ENCODE measurements at places on chromosomes 5 and 9.

DNA sequence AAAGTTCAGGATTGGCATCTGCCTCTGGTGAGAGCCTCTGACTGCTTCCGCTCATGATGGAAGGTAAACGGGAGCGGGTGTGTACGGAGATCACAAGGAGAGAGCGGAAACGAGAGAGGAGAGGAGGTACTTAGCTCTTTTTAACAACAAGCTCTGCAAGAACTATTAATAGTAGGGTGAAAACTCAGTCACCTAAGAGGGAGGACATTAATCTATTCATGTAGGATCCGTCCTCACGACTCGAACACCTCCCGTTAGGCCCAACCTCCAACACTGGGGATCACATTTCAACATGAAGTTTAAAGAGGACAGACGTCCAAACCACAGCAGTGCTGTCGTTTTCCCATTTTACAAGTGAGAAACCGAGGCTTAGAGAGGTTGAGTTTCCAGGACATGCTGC is 173.7 kb downstream of the SLC28A3 start:
- no peak for DNase-seq

DNA sequence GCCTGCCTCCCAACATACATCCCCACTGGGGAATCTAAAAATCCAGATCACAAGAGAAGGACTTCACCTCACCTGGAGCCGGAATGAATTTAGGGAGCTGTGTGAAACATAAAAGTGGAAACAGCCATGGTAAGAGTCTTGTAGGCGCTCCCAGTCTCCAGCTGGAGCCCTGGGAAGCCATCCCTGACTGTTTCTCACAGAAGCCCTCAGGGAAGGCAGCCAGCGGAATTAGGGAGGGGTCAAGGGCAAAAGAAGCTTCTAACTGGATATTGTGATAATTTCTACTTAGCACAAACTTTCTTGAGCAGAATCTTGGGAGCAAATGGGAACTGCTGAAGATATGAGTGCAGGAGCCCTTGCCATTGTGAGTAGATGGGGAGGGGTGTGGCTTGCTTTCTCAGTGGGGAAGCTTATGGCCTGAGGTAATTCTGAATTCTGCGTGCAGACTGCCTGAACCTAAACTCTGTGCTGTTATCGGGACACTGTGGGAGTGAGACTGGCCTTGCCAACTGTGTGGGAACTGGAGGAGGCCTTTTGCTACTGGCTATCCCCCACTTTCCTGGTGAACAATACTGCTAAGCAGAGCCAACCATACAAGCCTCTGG is 174.4 kb upstream of the SMC2 start:
- DNase-seq: no peak

GRCh38 chr5:116640236-116640635 is 65.6 kb upstream of the SEMA6A start:
- DNase-seq: no peak

- no peak for DNase-seq
Measured at GRCh38 chr9:130444565-130445221, at the start of gene ASS1. ASS1 (plus strand) TSS chr9:130444961; CDS start chr9:130452229, 7,268 bp downstream.

DNA sequence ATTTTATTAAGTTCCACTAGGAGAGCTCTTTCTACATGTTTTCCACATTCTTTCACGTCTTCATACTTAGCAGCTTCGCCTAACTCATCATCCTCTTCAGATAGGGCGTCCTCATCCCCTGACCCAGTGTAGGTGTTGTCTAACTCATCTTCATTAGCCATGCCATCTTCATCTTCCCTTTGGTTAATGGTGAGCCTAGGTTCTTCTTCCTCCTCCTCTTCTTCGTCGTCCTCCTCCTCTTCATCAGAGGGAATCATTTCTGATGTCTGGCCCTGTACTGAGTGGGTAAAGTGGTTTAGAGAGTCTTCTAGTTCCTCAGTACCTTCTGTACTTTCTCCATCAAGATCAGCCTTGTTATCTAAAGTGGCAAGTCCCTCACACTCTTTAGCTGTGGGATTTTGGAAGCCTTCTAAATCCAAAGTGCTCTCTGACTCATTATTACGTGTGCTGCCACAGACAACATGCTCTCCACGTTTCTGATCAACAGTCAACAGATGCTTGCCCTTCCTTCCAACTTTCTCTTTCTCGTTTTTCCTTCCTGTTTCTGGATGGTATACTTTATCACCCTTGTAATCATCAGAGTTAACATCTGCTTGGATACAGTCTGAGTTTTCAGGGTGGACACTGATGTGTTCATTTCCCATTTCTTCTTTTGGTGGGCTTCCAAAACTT is 31.1 kb downstream of the TUT7 start:
- no peak for DNase-seq

DNA sequence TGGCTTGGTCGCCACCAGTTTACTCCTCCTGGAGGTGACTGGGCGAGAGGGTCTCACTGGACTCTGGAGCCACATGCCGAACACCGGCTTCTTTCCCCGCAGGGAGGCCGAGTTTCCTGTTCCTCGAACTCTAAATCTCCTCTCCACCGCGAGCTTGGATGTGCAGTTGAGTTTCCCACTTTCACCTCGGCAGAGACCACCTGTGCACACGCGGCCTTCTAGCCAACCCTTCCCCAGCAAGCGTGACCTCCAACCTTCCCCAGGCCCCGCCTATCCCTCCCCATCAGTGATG is 380.1 kb downstream of the IRX2 start:
- no peak for DNase-seq

DNA sequence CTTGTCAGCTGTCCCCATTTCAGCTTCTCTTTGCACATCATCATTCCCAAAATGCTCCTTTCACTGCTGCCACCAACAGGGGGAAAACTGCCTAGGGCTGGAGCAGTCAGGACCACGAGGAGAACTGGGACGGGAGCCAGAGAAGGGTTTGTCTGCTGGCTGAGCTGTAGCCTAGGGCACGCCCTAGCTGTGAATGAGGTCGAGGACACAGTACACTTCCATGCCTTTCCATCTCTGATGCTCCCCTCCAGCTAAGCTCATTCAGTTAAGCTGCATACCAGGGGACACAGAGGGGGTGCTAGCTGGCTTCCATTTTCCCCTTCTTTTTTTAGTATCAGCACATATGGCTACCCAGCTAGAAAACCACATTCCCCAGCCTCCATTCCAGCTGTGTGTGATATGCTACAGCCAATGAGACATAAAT is 64.7 kb downstream of the STK10 start:
- peak; percentile 36 for DNase-seq

GRCh38 chr9:110638381-110638954 is 30.1 kb upstream of the MUSK start:
- no peak for DNase-seq

GRCh38 chr5:132496631-132497487 is 6.3 kb upstream of the IRF1 start:
- peak; percentile 74 for DNase-seq

DNA sequence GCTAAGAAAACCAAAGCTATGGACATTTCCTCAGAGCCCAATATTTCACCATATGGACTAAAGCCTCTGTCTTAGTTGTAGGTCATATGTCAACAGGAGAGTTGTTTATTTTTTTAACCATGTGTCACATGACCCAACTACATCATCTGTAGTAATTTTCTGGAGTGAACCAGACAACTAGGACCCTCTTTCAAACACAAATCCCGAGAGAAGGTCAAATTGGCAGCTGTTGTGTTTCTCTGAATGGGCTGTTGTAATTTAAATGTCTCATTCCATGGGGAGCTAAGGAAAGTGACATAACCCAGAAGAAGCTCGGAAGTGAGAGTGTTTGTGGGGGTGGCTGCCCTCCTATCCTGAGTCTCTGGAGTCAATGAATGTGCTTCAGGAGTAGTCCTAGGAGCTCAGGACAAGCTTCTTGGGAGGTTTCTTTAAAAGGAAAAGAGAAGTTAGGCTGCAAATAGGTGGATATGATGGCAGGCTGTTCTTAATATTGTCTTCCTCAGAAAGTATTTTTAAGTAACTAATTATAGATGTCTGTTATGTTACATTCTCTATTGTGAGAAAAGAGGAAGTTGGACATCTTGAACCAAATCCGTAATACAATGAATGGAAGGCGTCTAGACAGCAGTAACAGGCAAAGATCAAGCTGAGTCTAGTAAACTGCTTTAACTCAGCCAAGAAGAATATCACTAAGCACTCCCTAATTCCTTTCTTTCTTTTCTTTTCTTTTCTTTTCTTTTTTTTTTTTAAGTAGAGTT is 50.1 kb downstream of the TMEM167A start:
- DNase-seq: no peak

- no peak for DNase-seq
Measured at GRCh38 chr5:1667648-1668140, 131.9 kb downstream of the MRPL36 start.

DNA sequence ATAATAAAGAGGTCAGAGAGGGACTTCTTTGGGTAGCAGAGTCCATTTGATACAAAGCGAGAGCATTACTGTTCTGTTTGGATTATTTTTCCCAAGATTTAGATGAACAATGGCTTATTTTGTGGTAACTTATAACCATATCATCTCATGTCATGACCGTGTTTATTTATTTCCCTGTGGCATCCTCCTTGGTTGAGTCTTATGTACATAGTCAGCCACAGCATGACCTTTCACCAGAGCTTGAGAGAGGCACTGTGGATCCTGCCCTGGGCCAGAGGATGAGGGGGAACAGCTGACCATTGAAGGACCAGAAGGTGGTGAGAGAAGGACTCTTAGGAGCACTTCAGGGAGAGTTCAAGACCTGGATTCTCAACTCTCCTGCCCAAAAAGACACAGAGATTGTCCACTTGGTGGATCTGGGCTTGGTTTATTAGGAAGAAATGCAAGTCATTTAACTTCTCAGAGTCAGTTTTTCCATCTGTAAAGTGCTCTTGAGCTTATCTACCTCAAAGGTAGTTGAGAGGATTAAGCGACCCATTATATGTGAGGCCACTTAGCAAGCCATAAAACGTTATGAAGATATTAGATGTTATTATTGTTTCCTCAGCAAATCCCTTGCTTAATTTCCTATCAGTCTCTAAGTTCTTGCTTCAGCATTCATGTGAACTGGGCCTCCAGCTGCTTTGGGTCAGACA is 51.4 kb downstream of the PPIC start:
- no peak for DNase-seq

DNA sequence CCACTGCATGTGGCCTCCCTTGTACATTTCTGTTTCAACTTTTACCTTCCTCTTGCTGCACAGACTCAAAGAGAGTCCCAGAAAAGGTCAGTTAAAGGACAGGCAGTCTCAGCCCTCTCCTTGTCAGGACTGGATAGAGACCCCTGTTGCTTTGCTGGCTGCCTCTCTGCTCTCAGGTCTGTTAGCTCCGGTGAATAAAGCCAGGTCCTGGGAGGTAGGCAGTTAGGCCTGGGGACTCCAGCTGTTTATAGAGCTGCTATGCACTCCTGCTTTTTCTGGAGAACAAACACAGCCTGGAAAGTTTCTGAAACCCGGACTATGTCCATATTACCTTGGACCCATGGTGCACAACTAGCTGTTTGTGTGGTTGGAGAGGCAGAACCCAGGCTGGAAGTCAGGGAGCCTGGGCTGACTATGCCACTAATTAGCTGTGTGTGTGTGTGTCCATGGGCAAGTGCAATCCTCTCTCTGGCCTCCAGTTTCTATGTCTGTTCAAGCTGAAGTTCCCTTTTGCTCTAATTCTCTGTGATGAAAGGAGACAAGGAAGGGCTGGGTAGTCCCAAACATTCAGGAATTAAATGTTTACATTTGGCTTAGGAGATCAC is 42.9 kb downstream of the GLRA1 start:
- DNase-seq: no peak

- DNase-seq: no peak
Measured at GRCh38 chr5:54390539-54391031, 64.9 kb upstream of the HSPB3 start.
